ENCODE measurements at places on chromosomes 7 and 10. TPM values are rescaled to one million over a fixed set of nuclear protein-coding genes. Genes with fewer than 3 reads are reported as not detected.

DNA sequence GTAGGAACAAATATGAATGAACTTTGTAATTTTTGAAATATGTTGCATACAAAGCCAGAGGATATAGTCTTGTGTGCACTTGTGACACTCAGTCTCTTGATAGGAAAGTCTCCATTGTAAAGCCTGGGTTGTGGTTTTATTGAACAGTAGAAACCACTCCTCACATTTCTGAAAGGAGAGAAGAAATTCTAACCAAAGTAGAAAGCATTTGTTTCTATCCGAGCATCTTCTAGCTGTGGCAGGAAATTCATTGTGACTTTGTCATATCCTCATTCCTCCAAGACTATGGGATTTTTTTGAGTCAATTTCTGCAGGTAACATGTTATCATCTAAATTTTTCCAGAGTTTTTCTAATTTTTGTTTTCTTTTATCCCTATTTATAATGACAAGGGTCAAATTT, 55.5 kb upstream of the NCF1 start:
- no peak for DNase-seq
- H3K4me3 ChIP-seq, result no peak overlapping the region
- no peaks in the 10 kb centered on the region for H3K4me1 ChIP-seq
- H3K27ac ChIP-seq, result no peak overlapping the region

DNA sequence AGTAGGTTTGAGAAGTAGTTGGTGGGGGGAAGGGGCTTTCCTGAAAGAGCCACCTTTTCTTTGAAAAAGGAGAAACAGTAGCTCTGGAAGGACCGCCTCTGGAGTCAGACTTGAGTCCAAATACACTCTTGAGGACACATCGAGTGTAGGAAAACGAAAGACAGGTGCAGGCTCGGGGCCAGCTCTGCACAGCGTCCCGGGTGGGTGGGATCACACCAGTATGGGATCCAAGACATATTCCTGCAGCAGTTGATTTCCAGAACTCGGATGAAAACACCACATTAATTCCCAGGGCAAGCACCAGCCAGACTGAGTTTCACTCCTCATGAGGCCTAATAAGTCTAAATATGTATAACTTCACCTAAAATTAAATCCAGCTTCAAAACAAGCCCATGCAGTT, 61.4 kb downstream of the ASB13 start:
- DNase-seq, result no peak
- H3K27me3 ChIP-seq, result no peaks in the 10 kb centered on the region
- no peaks in the 10 kb centered on the region for H3K36me3 ChIP-seq
- H3K27ac ChIP-seq, result no peak overlapping the region
- no peaks in the 10 kb centered on the region for H3K4me1 ChIP-seq

- no peaks in the 10 kb centered on the region for H3K36me3 ChIP-seq
- H3K4me1 ChIP-seq, result peaks cover 3% of the 10 kb centered on the region
- peak; percentile 76 for DNase-seq
- no peaks in the 10 kb centered on the region for H3K27me3 ChIP-seq
- no peak overlapping the region for H3K27ac ChIP-seq
- no peak overlapping the region for H3K4me3 ChIP-seq
Measured at GRCh38 chr7:100132697-100133151, 6.0 kb downstream of the MBLAC1 start.

- no peak overlapping the region for H3K27ac ChIP-seq
- H3K36me3 ChIP-seq, result no peaks in the 10 kb centered on the region
- H3K27me3 ChIP-seq, result no peaks in the 10 kb centered on the region
- DNase-seq, result no peak
Measured at GRCh38 chr7:68760556-68760955, 837.7 kb upstream of the AUTS2 start.

- no peaks in the 10 kb centered on the region for H3K36me3 ChIP-seq
- H3K27me3 ChIP-seq, result no peaks in the 10 kb centered on the region
- H3K4me3 ChIP-seq, result no peak overlapping the region
- no peaks in the 10 kb centered on the region for H3K4me1 ChIP-seq
Measured at GRCh38 chr7:124411796-124412195, 353.8 kb downstream of the GPR37 start.

GRCh38 chr7:123260428-123260960, 60.7 kb upstream of the SLC13A1 start:
- H3K27me3 ChIP-seq, result no peaks in the 10 kb centered on the region
- H3K4me1 ChIP-seq, result no peaks in the 10 kb centered on the region
- H3K27ac ChIP-seq, result no peak overlapping the region
- peak; percentile 24 for DNase-seq

GRCh38 chr7:141012696-141013344, 1.9 kb downstream of the MRPS33 start:
- no peak overlapping the region for H3K27ac ChIP-seq
- H3K27me3 ChIP-seq, result no peaks in the 10 kb centered on the region
- H3K4me3 ChIP-seq, result no peak overlapping the region
- H3K4me1 ChIP-seq, result peaks cover 4% of the 10 kb centered on the region
- peaks cover 10% of the 10 kb centered on the region for H3K36me3 ChIP-seq

DNA sequence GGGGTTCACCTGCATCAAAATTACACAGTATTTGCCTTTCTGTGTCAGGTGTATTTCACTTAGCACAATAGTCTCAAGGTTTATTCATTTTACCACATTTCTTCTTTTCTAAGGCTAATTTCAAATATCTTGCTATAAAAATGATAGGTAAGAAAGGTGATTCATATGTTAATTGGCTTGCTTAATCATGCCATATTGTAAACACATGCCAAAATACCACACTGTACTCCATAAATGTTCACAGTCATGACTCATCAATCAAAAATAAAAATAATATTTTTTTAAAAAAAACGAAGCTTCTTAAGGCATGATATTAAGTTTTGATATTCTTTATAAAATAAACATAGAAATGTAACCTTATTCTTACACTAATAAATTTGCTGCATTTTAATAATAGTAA, 947.1 kb downstream of the GRM8 start:
- H3K27ac ChIP-seq, result no peak overlapping the region
- no peaks in the 10 kb centered on the region for H3K27me3 ChIP-seq
- no peak overlapping the region for H3K4me3 ChIP-seq
- no peaks in the 10 kb centered on the region for H3K36me3 ChIP-seq
- DNase-seq, result no peak
- H3K4me1 ChIP-seq, result no peaks in the 10 kb centered on the region

DNA sequence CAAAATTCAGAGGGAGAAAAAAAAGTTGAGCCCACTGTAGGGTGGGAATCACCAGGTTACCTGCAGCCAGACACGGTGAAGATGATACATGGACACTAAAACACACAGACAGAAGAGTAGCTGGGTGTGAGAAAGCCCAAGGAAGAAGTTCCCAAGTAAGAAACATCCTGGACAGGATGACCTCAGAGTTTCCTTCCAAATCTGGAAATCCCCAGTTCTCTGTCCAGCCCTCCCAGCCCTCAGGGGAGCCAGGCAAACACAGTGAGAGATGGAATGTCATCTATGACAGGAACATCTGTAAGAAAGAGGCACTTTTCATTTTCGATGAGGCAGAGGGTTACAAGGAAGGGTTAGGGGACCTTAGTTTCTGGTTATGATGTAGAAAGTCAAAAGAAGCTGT, 125.1 kb upstream of the LYZL1 start:
- no peaks in the 10 kb centered on the region for H3K36me3 ChIP-seq
- H3K4me1 ChIP-seq, result no peaks in the 10 kb centered on the region

- H3K4me1 ChIP-seq, result peaks cover 3% of the 10 kb centered on the region
- no peaks in the 10 kb centered on the region for H3K36me3 ChIP-seq
- H3K27me3 ChIP-seq, result no peaks in the 10 kb centered on the region
- DNase-seq, result peak; percentile 21
- no peak overlapping the region for H3K4me3 ChIP-seq
- H3K27ac ChIP-seq, result no peak overlapping the region
Measured at GRCh38 chr10:127973791-127974311, 66.9 kb downstream of the PTPRE start.

- H3K36me3 ChIP-seq, result no peaks in the 10 kb centered on the region
- peak; percentile 49 for DNase-seq
- H3K4me3 ChIP-seq, result no peak overlapping the region
- peak overlapping the region; percentile 14 for H3K27ac ChIP-seq
- no peaks in the 10 kb centered on the region for H3K27me3 ChIP-seq
- no peaks in the 10 kb centered on the region for H3K4me1 ChIP-seq
Measured at GRCh38 chr7:37065779-37066271, 341.5 kb upstream of the AOAH start.

- DNase-seq, result no peak
- no peak overlapping the region for H3K27ac ChIP-seq
- H3K36me3 ChIP-seq, result no peaks in the 10 kb centered on the region
- H3K4me1 ChIP-seq, result peaks cover 4% of the 10 kb centered on the region
Measured at GRCh38 chr7:2175514-2175913, 57.2 kb downstream of the MAD1L1 start.

DNA sequence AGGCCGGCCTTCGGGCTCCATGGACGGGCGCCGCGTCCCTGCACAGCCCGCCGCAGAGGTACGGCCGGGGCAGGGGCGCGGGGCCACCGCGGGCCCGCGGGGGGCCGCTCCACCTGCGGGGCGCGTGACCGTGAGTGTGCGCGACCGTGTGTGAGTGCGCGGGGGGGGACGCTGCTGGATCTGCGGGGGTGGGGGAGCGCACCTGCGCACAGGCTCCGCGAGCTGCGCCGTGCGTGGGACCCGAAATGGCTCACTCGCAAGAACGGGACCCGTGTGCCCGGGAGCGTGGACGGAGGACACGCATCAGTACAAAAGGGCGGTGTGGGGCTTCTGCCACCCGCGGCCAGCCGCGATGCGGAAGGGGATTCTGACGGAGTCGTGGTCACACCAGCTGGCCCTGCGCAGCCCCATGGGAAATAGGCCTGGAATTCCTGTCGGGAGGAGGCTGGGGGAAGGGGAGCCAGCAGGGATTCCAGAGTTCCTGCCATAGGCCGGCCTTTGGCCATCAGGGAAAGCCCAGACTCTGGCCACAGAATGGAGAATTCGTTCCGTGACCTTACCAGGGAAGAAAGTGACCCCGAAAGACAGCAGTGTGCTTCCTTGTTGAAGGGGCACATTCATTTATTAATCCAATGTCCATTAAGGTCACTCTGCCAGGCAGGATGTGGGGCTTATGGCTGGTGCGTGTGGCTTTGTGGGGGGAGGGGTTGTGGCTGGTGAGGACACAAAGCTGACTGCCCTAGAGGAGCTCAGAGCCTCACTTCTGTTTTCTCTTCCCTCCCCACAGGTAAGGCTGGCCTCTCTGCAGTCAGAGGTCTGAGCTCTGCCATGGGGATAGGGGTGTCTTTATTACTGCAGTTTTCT, 494 bp downstream of the REPIN1 start:
- H3K4me3 ChIP-seq, result peak overlapping the region; percentile 86
- H3K4me1 ChIP-seq, result peaks cover 49% of the 10 kb centered on the region
- no peaks in the 10 kb centered on the region for H3K36me3 ChIP-seq

GRCh38 chr7:150435390-150436073, 14.9 kb upstream of the GIMAP8 start:
- no peaks in the 10 kb centered on the region for H3K4me1 ChIP-seq
- H3K27me3 ChIP-seq, result no peaks in the 10 kb centered on the region
- no peak for DNase-seq
- H3K36me3 ChIP-seq, result no peaks in the 10 kb centered on the region
- H3K27ac ChIP-seq, result no peak overlapping the region
- H3K4me3 ChIP-seq, result no peak overlapping the region

GRCh38 chr10:128526791-128527375, 400.7 kb upstream of the MKI67 start:
- H3K36me3 ChIP-seq, result no peaks in the 10 kb centered on the region
- peak; percentile 12 for DNase-seq
- no peaks in the 10 kb centered on the region for H3K27me3 ChIP-seq
- no peaks in the 10 kb centered on the region for H3K4me1 ChIP-seq
- no peak overlapping the region for H3K27ac ChIP-seq

GRCh38 chr7:102044984-102045673, 227.7 kb downstream of the CUX1 start:
- no peaks in the 10 kb centered on the region for H3K27me3 ChIP-seq
- H3K36me3 ChIP-seq, result peaks cover 36% of the 10 kb centered on the region
- no peak overlapping the region for H3K4me3 ChIP-seq
- H3K4me1 ChIP-seq, result no peaks in the 10 kb centered on the region

DNA sequence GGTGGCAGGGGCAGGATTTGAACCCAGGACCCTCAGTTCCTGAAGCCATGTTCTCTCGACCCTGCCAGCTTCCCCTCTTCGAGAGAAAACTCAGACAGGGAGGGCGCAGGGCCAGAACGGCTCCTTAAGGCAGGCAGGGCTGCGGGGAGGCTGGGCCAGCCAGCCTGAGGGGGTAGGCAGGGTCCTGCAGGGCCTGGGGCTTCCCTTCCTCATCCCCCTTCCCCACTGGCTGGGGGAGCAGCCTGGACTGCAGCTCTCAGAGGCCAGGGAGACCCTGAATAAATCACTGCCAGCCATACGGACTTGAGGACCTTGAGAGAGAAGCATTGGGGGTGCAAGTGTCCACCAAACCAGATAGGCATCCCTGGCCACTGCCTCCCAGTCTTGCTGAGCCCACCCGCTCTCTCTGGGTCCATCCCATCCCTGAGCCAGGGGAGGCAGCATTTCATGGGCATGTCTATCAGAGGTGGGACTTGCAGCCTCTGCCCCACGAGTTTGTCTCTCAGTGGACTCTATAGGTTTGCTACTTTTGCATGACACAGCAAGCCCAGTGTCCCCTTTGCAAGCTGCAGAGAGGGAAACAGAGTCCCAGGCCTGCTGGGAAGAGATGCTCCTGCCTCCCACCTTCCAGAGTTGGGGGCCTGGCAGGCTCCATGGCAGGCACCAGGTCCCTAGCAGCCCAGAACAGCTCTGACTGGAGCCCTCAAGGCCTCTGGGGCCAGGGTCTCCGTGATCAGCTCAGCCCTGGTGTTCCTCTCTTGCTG, 70.9 kb downstream of the MYL10 start:
- no peaks in the 10 kb centered on the region for H3K4me1 ChIP-seq
- H3K27ac ChIP-seq, result no peak overlapping the region
- no peak for DNase-seq
- H3K27me3 ChIP-seq, result peaks cover 3% of the 10 kb centered on the region
- no peaks in the 10 kb centered on the region for H3K36me3 ChIP-seq
- no peak overlapping the region for H3K4me3 ChIP-seq

DNA sequence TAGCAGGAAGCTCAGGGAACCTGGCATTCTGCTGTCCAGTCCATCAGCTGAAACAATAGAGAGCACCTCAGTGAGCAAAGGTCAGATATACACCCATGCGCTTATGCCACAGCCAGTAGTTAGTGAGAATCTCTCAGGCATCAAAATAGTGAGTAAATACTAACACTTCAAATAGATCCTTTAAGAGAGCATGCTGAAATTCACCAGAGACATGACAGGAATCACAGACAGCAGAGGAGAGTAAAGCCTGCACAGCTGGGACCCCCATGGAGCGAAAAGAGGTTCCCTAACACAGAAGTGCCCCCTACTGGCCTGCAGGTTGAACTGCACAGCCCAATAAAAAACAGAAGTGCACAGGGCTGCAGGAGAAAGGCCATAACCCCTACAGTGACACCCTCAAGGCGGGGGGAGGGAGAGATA, 57.6 kb upstream of the ANTXRL start:
- H3K36me3 ChIP-seq, result no peaks in the 10 kb centered on the region
- H3K27ac ChIP-seq, result no peak overlapping the region
- H3K4me1 ChIP-seq, result no peaks in the 10 kb centered on the region
- H3K4me3 ChIP-seq, result no peak overlapping the region
- H3K27me3 ChIP-seq, result no peaks in the 10 kb centered on the region

The BICC1 gene
- polyA plus RNA-seq, result 1.3 TPM

The A1CF gene
- 47.1 TPM for polyA plus RNA-seq

The HECW1 gene
- polyA plus RNA-seq, result 0.03 TPM

The GLI3 gene
- not detected for polyA plus RNA-seq

The SFRP4 gene
- polyA plus RNA-seq, result 0.25 TPM

The ZNF503 gene
- 17.2 TPM for polyA plus RNA-seq

The WNT16 gene
- polyA plus RNA-seq, result not detected

The ZNF655 gene
- polyA plus RNA-seq, result 56.1 TPM

The GALNT17 gene
- 0.54 TPM for polyA plus RNA-seq

The FAM237B gene
- polyA plus RNA-seq, result not detected

The SAMD9L gene
- 4.1 TPM for polyA plus RNA-seq

The ZNF853 gene
- not detected for polyA plus RNA-seq

The HMX3 gene
- 0.51 TPM for polyA plus RNA-seq

The ZNF212 gene
- polyA plus RNA-seq, result 9.0 TPM

The TMEM229A gene
- 14.0 TPM for polyA plus RNA-seq

The SIRT1 gene
- 23.0 TPM for polyA plus RNA-seq

The LRRD1 gene
- 0.13 TPM for polyA plus RNA-seq

All from small intestine (tissue), 16 donors.